Upper lobe of right lung (tissue), 1 donor: ENCODE measurements at places on chromosomes 1 and 21.

DNA sequence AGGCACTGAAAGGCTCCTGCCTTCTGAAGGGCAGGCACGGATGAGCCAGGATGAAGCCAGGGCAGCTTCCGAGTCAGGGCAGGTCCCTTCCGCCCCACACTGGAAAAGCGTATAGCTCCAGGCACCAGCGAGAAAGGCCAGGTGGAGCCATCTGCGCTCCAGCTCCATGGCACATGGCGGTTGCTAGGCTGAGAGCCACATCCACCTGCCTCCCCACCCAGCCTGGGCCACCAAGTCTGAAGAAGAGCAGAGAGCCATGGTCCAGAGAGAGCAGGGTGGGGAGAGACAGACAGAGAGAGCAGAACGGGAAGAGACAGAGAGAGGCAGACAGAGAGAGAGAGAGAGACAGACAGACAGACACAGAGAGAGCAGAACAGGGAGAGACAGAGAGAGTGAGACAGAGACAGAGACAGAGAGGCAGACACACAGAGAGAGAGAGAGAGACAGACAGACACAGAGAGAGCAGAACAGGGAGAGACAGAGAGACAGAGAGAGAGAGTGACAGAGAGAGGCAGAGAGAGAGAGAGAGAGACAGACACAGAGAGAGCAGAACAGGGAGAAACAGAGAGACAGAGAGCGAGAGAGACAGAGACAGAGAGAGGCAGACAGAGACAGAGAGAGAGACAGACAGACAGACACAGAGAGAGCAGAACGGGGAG lies 5.2 kb downstream of the FNDC10 start:
- DNase-seq, result no peak

DNA sequence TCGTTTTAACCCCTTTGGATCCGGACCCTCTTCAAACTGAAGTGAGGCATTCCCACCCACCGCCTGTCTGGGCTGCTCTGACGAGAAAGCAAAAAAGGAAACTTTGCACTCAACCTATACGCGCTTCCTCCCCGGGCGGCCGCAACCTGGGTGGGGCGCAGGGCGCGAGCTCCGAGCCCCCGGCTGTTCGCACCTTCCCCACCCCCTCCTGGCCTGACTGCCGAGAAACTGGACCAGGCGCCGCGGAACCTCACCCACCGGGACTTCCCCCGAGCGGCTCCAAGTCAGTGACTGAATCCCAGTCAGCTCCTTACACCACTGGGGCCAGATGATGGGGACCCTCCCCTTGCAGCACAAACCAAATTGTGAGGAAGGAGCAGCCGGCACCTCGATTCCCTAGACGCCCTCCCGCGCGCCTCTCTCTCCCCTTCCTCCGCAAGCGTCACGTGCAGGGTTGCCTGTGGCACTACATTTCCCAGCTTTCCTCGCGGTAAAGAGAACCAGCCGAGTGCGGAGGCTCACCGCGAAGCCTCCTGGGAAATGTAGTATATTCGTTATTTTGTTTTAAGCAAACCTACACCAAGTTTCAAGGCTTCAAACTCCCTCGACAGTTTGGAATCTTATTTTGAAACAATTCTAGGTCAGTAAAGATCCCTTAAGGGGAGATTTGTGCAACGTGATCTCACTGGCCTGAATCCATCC lies at the start of gene RAB29:
TSS of gene RAB29 (minus strand) at position 468 of the 702 bp plus-strand sequence. CDS start 526 bp downstream, outside the sequence.
- DNase-seq, result peak; percentile 91

DNA sequence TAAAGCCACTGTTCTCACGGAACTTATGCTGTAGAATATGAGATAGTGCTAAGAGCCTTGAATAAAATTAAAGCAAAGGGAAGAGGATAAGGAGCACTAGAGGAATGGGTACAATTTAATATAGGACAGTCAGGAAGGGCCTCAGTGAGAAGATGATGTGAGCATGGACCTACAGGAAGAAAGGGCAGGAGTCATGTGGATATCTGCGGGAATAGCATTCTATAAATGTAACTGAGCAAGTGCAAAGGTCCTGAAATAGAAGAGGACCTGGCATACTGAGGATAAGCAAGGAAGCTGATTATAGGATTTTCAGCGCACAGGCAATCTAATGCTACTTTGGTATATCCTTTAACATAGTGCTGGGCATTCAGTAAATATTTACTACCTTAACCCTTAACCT lies 12.6 kb upstream of the BCAS2 start:
- no peak for DNase-seq

GRCh38 chr1:193609592-193609991 lies 423.2 kb upstream of the B3GALT2 start:
- no peak for DNase-seq

DNA sequence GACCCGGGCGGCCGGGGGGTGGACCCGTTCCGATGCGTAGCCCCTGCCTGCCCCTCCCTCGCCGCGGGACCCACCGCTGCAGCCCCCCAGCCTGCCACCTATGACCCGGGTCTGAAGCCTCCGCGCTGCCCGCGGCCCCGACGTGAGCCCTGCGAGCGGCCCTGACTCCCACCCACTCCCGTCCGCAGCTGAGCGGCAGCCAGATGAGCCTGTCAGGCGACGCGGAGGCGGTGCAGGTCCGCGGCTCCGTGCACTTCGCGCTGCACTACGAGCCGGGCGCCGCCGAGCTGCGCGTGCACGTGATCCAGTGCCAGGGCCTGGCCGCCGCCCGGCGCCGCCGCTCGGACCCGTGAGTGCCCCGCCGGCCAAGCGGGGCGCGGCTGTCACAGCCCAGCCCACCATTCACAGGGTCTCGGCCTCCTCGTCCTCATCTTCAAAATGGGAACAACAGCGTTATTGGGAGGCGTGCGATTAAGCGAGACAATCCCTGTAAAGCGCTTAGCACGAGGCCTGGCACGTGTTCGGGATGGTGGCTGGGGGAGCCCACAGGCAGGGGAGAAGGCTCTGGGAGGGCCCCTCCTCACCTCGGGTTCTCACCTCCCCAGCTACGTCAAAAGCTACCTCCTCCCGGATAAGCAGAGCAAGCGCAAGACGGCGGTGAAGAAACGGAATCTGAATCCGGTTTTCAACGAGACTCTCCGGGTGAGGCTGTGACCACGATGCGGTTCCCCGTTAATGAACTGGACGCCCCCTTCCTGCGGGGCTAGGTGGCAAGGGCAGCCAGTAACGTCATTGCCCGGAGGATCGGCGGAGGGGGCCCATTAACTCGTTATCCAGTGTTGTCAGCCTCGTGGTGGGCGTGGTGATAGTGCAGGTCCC lies 8.2 kb downstream of the SYTL1 start:
- DNase-seq, result peak; percentile 90

GRCh38 chr1:233843525-233844204 lies 60.8 kb upstream of the SLC35F3 start:
- no peak for DNase-seq

- no peak for DNase-seq
Measured at GRCh38 chr1:41479000-41479807, 5.3 kb downstream of the EDN2 start.

DNA sequence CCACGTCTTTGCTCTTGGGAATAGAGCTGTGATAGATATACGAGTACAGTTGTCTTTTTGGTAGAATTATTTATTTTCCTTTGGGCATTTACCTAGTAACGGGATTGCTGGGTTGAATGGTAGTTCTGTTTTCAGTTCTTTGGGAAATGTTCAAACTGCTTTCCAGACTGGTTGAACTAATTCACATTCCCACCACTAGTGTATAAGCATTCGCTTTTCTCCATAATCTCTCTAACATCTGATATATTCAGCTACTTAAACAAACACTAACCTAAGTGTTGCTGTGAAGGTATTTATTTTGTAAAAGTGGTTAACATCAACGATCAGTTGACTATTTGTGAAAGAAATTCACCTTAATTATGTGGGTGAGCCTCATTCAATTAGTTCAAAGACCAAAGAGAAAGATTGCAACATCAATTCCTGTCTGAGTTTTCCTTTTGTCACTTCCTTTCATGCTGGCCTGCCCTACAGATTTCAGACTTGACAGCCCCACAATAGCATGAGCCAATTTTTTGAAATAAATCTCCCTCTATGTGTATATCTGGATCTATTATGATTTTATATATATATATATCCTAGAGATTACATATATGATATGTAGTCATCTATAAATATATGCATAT lies 26.7 kb upstream of the DUSP10 start:
- no peak for DNase-seq

DNA sequence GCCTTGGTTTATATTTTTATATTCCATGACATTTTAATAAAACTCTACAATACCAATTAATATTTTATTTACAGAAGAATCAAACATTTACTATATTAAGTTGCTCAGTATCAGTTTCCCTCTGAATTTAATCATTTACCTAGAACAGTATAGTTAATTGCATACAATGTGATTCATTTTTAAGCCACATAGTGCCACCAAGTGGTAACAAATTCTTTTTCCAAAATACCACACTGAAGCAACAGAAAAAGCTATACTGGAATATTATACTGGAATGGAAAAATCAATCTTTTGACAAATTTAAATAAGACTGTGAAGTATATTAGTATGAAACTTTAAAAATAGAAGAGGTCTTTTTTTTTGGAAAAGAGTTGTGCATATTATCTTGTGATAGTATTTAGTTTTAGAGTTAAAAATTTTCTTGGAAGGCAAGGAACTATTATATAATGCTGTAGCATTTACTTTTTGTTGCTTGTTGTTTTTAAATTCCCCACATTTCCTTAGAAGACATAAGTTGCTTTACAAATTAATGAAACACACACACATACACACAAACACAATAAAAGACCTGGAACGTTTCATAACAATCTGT lies 57.3 kb downstream of the ZNF644 start:
- no peak for DNase-seq

DNA sequence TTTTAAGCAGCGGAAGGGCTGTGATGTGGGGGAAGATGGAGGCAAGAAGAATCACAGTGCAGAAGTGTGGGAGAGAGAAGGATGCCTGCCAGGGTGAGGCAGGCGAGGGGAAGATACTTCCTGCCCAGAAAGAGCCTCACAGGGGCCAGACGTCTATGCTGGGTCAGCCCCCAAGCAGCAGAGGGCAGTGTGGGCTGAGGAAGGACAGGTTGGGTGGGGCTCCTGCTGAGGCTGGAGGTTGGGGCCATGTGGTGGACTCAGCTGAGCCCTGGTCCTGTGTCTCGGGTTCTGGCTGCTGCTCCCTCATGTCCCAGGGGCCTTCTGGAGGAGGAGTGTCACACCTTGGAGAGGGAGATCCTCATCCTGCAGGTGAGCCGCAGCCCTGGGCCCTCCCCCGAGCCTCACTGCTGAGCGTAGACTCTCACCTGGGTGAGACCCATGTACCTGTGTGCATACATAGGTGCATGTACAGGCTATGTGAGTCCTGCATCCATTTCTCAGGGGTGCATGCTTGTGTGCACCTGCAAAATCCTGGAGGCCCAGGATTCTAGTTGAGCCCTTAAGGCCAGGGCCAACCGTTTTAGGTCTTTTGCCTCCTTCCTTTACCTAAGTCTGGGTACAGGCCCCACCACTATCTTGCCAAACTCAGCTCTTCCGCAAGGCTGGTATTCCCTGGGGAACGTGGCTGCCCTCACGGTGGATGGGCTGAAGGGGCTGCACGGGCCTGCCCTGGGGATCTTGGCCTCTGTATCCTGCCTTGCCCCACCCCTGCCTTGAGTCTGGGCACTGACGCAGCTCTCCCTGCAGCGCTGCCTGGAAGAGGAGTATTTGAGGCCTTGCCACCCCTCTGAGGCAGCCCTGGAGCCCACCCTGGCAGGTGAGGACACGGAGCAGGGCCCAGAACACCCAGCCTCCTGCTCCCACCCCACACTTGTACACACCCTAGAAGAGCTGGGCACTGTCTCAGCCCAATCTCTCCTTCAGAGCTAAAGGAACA lies 3.7 kb downstream of the CCDC24 start:
- no peak for DNase-seq

GRCh38 chr1:167791281-167792187 lies 69.8 kb downstream of the MPZL1 start:
- DNase-seq, result no peak

DNA sequence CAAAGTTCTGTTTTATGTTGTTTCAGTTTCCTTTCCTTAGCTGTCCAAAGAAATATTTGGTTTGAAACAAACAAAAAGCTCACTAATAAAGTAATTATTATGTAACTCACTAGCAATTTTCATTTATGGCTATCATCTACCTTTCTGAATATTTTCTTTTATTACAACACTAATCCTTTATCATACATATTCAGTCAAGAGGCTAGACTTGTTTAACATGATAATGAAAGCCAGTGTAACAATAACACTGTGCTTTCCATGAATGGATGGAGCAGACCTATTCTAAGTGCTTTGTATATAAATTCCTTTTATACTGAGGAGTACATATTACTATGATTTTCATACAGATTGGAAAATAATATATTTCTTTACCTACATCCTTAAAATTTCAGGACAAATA lies 972.8 kb upstream of the ADGRL4 start:
- DNase-seq, result no peak

GRCh38 chr1:230804396-230804795 lies 57.2 kb downstream of the CAPN9 start:
- no peak for DNase-seq

DNA sequence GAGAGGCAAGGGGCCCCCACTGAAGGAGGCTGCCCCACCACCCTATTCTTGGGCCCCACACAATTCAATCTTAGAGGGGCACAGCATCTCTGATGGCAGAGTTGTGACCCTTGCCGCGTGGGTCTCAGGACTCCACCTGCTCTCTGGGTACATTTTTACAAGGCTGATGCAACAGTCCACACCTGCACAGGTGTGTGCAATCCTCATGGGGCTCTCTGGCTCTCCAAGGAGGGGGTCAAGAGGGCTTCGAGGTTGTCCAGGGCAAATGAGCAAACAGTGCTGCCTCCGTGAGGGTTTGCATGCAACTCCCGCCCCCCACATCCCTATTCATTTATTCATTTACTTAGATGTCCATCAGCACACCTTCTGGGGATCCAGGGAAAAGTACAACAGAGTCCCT lies 81.6 kb upstream of the IFFO2 start:
- DNase-seq, result peak; percentile 54

- no peak for DNase-seq
Measured at GRCh38 chr1:67312615-67313014, 4.9 kb downstream of the IL12RB2 start.

GRCh38 chr1:224784265-224785039 lies 145.0 kb upstream of the DNAH14 start:
- DNase-seq, result no peak

GRCh38 chr1:233256191-233256590 lies 39.3 kb downstream of the PCNX2 start:
- DNase-seq, result no peak

DNA sequence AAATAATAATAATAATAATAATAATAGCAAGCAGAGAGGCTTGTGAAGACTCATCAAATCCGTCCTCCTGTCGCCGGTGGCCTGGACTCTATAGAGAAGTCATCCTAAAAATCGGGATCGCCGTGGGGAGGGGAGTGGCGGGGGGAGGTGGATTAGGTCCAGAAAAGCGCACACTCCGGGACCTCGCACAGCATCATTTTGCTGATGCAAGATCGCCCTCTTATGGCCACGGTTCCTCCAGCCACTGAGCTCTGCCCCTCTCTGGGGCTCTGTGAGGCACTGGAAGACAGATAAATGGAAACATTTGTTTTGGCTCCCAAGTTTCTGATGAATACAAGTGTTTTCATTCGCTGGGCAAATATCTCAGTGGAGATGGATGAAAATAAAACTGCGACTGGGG lies 612.0 kb downstream of the MATN1 start:
- peak; percentile 69 for DNase-seq

GRCh38 chr1:115021145-115021544 lies 8.5 kb upstream of the TSHB start:
- no peak for DNase-seq

- no peak for DNase-seq
Measured at GRCh38 chr1:229101011-229101871, 169.7 kb upstream of the RAB4A start.
